ENCODE measurements at places on chromosomes 7 and 10. TPM values are rescaled to one million over a fixed set of nuclear protein-coding genes. Genes with fewer than 3 reads are reported as not detected.

Gene LRRC17
- 0.95 TPM for polyA plus RNA-seq

Gene UCN3
- 19.8 TPM for polyA plus RNA-seq

Gene RABGEF1
- polyA plus RNA-seq, result 16.6 TPM

Gene DNMBP
- 4.5 TPM for polyA plus RNA-seq

Gene PTN
- polyA plus RNA-seq, result 169 TPM

Gene OGDHL
- polyA plus RNA-seq, result 35.6 TPM

Gene GPR146
- polyA plus RNA-seq, result 10.5 TPM

Gene PDE6C
- not detected for polyA plus RNA-seq

Gene ODAD2
- 0.32 TPM for polyA plus RNA-seq

Gene TWIST1
- 0.19 TPM for polyA plus RNA-seq

Gene NUTM2E
- polyA plus RNA-seq, result not detected

Gene SPDYE1
- polyA plus RNA-seq, result not detected

Data from brain (organoid and tissue), 16 donors.